ENCODE measurements at places on chromosomes 2 and 18.

DNA sequence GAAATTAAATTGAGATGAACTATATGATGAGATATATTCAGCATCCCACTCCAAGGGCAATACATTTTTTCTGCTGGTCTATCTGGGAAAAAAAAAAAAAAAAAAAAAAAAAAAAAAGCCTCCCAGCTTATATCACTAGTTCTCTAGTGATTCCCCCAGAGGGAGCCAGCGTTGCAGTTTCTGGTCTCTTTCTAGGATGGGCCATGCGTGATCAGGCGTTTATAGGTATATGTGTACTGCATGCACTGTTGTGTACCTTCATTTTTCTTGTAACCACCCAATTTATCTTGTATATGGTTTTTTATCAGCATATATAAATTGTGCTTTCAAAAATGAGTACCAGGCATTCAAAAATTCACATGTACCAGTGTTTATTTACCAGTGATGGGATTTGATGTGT, 35.1 kb downstream of the DCDC2C start:
- DNase-seq, result peak; percentile 78

DNA sequence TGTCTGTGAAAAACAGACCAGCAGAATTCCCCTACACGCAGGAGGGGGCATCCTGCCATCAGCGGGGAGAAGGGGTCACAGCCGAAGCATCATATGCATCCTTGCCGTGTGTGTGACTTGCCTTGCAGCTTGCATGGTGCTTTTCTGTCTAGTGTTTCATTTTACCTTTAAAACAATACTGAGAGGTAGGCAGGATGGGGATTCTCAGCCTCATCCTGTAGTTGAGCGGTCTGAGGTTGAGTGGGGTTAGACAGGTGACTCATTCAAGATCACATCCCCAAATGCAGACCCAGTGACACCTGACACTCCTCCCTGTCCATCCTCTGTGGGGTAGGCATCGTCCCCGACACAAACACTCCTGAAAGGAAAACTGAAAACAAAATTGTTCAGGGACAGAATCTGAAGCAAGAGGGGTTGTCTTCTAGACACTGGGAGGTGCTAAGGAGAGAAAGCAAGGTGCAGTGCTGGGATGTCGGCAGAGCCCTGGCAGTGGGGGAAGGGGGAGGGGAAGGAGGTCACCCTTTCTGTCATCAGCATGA, 7.9 kb downstream of the ARL4C start:
- DNase-seq, result peak; percentile 8

DNA sequence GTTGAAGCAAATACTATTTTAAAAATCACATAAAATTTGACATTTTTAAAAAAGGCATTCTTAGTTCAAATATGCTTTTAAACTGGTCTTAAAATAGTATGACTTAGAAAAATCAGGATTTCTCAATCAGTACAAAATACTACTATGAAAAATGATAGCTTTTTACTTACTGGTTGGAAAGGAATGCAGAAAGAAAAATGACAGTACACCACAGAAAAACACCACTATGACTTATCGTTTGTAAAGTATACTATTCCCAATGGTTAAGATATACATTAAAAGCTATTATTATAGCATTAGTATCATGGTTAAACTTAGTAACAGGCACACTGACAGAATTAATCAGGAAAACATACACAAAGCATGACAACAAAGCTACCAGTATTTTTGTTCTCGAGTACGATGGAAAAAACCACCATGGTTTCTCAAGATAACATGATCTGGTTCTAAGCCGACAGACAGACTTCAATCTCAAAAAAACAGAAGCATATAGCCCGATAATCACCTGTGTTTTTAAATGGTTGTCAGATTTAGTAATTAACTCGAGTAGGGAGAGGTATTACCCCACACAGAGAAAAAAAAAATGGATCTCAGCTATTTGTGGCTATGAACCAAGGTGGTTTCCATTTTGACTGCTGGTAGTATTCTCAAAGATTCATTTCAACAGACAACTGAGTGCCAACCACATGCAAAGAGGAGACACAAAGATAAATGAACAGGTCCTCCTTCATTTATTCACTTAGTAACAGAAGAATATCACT, 39.1 kb downstream of the CUL3 start:
- no peak for DNase-seq

DNA sequence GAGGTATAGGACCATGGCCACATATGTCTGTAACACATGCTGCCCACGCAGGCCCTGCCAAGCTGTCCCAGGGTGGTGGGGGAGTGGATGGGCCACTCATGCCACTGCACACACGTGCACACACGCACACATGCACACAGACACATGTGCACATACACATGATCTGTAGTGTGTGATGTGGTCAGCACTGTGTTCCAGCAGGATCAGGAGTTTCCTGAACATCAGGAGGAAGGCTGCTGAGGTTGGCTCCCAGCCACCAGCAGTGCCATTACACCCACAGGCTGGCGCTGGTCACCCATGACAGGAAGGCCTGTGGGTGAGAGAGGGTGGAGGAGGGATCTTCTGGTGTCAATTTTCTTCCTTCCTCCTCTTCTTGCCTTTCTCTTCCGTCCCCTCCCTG, 44.7 kb downstream of the POMC start:
- no peak for DNase-seq

DNA sequence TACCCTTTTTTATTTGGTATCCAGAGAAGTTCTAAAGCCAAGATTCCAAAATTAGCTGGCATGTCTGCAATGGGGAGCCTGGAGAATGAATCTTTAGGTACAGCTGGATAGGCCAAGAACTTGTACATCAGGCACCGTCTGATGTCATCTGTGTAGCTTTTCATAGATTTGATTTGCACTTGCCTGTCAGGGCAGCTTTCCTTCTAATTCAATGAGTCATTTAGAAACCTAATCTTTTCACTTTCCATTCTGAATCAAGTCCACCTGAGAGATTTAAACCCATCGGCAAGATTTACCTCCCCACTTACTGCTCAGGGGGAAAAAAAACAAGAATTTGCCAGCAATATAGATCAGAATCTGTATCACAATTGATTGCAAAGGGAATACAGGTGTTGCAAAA, 60.9 kb upstream of the ACAA2 start:
- DNase-seq, result no peak

DNA sequence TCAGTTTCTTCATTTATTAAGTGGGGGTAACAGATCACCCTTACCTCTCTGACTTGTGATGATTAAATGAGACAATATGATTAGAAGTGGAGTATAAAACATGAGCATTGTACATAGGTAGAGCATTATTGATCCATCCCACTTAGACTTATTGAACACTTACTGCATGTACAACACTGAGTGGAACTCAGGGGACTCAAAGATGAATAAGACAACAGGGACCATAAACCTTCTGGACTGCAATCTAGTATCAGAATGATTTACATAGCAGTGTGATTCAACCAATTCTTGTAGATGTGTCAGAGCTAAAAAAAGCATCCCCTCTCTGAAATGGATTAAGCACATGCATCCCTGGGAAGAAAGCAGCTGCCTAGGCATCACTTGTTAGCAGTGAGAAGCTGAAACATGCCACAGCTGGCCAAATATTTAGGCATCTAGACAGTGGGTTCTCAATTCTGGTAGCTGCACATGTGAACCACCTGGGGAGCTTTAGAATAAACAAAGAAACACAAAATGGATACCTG, 111.5 kb downstream of the CYRIA start:
- no peak for DNase-seq

GRCh38 chr18:39586741-39587140, 2021.1 kb upstream of the CELF4 start:
- no peak for DNase-seq

GRCh38 chr18:71040161-71040560, 751.3 kb downstream of the SOCS6 start:
- no peak for DNase-seq

GRCh38 chr2:121810959-121811853, 55.8 kb downstream of the TSN start:
- DNase-seq, result peak; percentile 77

GRCh38 chr2:239293775-239294430, 106.9 kb downstream of the HDAC4 start:
- no peak for DNase-seq

DNA sequence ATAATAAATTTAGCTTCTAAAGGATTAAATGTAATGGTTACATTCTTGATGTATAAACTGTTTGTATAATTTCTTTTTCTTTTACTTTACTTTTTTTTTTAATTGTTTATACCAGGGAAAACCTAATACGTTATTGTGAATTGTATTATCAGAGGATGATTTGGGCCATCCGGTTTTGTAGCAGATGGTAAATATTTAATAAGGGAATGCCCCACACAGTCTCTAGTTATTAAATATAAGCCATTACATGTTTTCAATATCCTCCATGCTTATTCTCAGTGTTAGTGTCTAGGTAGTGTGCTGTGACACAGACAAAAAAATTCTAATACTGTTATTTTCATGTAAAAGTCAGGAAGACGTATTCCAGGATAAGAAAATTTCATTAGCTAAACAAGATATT, 553.9 kb downstream of the ZNF804A start:
- DNase-seq, result no peak

- DNase-seq, result no peak
Measured at GRCh38 chr2:141654311-141654710, 476.5 kb downstream of the LRP1B start.

- DNase-seq, result no peak
Measured at GRCh38 chr2:197297772-197298318, 12.7 kb downstream of the ANKRD44 start.

DNA sequence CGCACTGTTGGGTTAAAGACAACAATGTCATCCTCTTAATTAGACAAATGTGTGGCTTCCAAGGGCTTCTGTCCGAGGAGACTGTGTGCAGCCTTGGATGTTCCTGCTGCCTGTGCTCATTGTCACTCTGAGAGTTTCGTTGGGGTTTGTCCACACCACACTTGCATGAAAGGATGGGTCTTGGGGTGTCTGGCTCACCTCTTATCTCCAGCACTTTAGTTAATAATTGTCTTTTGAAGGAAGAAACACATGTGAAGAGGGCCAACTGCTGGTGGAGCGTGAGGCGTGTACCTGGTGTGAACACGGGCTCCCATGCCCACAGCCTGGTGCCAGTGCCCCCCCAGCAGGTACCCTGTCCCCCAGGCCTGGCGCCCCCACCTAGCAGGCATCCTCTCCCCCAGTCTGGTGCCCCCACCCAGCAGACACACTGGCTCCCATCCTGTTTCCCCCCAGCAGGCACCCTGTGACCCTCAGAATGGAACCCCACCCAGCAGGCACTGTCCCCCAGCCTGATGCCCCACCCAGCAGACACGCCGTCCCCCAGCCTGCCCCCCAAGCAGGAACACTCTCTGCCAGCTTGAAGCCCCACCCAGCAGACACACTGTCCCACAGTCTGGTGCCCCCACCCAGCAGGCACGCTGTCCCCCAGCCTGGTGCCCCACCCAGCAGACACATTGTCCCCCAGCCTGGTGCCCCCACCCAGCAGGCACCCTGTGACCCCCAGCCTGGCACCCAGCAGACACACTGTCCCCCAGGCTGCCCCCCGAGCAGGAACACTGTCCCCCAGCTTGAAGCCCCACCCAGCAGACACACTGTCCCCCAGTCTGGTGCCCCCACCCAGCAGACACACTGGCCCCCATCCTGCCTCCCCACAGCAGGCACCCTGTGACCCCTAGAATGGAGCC, 96.3 kb upstream of the TMEM18 start:
- DNase-seq, result no peak

- DNase-seq, result no peak
Measured at GRCh38 chr2:83364264-83364663, 1094.8 kb downstream of the SUCLG1 start.

DNA sequence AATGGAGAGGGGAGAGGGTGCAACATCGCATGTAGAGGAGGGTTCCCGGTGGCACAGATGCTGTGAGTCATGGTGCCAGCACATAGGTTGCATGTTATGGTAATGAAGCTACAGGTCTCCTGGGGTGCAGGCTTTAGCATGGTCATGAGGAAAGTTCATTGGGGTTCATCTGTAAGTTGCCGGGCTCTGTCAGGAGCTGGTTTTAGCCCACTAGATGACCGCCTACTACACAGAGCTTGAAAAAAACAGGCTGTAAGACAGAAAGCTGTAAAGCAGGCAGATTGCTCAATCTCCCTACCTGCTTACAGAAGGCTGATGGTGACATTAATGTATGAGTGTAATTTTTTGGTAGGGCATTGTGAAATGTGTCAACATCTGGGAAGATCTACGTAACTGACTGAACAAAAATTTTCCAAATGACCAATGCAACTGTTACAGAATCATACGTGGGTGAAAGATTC, 23.9 kb downstream of the DYSF start:
- no peak for DNase-seq

DNA sequence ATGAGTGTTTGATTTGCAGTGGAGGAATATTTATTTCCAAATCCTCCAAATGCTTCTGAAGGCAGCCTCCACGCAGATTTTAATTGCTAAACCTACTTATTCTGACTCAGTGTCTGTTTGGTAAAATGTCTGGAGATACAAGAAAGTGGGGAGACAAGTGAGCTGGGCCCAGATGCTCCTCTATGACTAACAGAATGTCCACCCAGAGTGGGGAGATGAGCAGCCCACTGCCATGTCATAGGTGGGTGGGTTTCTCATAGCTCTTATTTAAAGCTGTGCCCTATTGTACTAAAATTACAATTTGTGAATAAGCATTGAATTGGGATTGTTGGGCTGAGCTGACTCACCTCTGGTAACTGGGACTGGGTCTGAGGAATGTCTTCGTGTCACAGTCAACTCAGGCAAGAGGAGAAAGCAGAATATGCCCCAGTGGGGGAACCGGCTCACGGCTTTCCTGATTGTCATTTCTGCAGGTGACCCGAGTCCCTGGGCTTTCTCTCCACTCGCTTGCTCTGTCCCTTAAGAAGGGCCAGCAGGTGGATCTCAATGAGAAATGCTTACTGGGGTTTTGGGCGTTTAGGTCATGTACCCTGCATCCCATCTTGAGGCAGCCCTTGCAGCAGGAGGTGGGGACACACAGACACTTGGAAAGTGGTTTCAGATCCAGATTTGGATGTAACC, 116.3 kb upstream of the SPRED2 start:
- DNase-seq, result no peak

DNA sequence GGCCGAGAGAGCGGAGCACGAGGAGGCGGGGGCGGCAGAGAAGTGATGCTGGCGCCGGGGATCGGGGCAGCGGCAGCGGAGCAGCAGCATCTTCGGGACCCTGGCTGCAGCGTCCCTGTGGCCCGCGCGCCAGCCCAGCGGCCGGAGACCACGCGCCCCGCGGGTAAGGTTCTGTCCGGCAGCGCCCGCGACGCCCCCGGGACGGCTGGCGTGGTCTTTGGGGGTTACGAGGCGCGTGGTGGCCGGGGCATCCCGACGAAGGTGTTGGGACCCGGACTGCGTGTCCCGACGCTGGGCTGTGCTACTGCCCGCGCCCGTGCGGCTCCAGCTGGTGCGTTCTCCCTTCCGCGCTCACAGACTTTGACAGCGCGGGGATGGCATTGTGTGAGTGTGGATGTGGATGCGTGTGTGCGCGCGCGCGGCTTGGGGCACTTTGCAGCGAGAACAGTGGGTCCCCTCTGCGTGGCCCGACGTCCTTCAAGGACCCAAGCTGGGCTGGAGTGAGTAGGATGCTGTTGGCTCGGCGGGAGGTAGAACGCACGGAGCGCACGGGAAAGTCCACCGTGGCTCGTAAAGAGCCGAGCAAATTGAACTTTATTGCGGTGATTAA, 405.0 kb downstream of the XIRP2 start:
- DNase-seq, result no peak

- peak; percentile 84 for DNase-seq
Measured at GRCh38 chr2:86393521-86394491, 47.4 kb upstream of the KDM3A start.

All from SW480 (cell line).